ENCODE measurements at places on chromosomes 6 and 20.
A peak's percentile ranks its signal among the peaks of the same experiment; 100 is the strongest.

- DNase-seq, result no peak
Observed at GRCh38 chr6:151015101-151015700, 149.7 kb downstream of the MTHFD1L start.

DNA sequence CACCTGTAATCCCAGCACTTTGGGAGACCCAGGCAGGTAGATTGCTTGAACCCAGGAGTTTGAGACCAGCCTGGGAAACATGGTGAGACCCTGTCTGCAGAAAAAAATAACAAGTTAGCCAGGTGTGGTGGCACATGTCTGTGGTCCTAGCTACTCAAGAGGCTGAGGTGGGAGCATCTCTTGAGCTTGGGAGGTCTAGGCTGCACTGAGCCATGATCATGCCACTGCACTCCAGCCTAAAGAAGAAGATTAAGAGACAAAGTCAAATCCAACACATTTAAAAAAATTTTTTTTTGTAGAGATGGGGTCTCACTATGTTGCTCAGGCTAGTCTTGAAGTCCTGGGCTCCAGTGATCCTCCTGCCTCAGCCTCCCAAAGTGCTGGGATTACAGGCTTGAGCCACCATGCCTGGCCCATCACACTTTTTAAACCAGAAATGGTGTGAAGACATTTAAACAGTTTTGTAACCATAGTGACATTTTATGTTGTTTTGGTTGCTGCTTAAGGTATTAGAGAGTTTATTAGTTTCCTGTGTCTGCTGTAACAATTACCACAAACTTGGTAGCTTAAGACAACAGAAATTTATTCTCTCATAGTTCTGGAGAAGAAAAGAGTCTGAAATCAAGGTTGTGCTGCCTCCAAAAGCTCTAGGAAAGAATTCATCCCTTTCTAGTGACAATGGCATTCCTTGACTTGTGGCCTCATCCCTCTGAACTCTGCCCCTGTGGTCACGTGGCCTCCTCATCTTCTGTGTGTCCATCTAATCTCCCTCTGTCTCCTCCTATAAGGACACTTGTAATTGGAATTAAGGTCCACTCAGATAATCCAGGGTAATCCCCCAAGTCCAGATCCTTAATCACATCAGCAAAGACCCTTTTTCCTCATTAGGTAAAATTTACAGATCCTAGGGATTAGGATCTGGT, 104.6 kb upstream of the TNFAIP3 start:
- no peak for DNase-seq

- DNase-seq, result no peak
Observed at GRCh38 chr6:7313505-7314165, 636 bp upstream of the SSR1 start.

DNA sequence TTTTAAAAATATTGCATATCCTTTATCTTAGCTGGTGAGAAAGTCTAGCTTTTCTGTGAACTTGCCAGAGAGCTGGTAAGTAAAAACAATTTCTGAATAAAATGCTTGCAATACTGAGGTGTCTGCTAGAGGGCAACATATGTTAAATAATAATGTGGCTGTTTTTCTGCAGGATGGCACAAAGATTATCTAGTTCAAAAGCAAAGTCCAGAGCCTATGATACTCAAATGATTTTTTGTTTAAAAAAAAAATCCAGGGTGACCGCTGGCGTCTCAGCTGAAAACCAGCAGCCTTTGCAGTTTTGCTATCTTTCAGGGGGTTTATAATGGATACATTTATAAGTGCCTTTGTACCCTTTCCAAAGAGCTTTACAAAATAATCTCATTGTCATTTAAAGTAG, 194.9 kb downstream of the PHACTR1 start:
- DNase-seq, result no peak

DNA sequence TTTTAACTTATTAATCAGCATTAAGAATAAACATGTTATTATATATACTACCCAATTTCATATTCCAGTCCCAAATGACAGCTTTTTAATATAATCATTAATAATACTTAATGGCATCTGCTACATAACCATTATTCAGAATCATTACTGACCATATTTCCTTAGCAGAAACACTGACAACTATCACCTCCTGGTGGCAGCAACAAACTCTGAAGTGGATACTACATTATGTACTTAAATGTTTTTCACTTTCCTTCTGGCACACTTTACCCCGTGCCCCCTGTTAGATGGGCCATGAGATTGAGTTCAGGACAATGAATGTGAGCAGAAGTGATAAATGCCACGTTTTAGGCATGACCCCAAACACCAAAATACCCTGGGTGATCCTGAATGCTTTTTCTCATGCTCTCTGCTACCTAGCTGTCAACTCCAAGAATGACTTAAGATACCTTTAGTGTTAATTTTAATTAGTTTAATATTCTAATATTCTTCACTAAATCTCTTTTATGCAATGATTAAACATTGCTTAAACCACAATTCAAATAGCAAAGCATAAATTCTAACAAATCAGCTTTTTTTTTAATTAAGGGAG, 77.1 kb downstream of the LMBRD1 start:
- DNase-seq, result no peak

GRCh38 chr6:45518013-45518720, 140.4 kb upstream of the SUPT3H start:
- no peak for DNase-seq

- DNase-seq, result no peak
Observed at GRCh38 chr6:151325075-151326050, 66.0 kb downstream of the ZBTB2 start.

- peak; percentile 6 for DNase-seq
Observed at GRCh38 chr6:44133003-44133931, 5.9 kb downstream of the TMEM63B start.

GRCh38 chr20:20691477-20692235, 20.8 kb downstream of the RALGAPA2 start:
- DNase-seq, result no peak

GRCh38 chr6:119243657-119244056, 105.9 kb downstream of the MAN1A1 start:
- no peak for DNase-seq

DNA sequence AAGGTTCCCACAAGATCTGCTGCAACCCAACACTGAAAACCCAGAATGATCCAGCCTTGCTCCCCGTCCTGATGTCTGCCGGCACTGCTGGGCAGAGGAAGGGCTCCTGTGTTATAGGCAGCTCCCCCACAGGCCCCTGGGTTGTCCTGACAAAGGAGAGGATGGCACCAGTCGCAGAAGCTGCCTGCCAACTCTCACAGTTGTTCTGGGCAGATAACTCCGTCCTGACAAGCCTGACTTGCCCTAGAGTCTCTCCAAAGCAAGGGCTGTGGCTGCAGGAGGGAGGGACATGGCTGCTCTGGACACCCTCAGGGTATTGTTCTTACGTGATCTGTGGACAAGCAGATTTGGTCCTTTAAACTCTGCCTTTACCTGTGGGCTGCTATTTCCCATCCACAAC, 243.8 kb downstream of the CDH26 start:
- DNase-seq, result no peak

- DNase-seq, result no peak
Observed at GRCh38 chr6:129135451-129135850, 252.5 kb downstream of the LAMA2 start.

DNA sequence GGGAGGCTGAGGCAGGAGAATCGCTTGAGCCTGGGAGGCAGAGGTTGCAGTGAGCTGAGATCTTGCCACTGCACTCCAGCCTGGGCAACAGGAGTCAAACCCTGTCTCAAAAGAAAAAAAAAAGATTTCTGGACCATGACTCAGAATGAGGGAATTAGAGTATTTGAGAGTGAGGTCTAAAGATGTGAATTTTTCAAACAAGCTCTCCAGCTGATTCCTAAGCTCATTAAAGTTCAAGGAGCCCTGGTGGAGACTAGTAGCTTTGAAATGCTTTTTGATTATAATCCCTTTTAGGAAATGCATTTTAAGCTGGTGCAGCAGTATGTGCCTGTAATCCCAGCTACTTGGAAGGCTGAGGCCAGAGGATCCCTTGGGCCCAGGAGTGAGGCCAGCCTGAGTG, 21.8 kb upstream of the SRF start:
- no peak for DNase-seq

- DNase-seq, result no peak
Observed at GRCh38 chr20:62952373-62952967, at the start of gene SLC17A9. Gene SLC17A9, plus strand, starts transcription at chr20:62952709. Its CDS starts 122 bp downstream, at chr20:62952831.

- DNase-seq, result no peak
Observed at GRCh38 chr20:44455126-44455525, 20.5 kb upstream of the TTPAL start.

DNA sequence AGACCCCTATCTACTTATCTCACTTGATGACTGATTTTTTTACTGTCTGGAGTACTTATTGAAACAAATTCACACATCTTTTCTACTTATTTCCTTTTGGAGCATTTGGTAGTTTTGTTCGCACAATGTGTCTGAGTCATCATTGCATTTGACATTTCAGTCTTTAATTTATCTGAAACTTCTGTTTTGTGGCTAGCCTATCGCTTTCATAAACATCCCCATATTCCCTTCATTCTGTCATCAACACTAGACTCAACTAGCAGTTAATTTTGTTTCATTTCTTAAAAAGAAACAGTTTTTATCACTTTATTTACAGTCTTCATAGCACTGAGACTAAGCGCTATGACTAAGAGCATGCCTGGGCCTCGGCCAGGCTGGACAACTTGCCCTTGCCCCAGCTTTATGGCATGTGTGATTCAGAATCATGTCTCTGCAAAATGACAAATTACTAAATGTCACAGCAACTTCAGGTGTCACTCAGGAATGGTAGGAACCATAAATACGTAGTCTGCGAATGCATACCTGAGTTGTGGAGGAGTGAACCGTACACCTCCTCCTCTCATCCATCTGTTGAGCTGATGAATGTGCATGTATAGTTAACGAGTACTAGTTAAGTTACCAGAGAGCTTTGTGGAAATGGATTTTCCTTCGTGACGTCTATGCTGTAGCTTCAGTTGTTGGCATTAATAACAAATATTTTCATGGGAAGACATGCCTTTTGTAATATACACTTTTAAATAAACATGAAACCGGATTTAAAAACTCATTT, 16.2 kb downstream of the L3MBTL3 start:
- no peak for DNase-seq

DNA sequence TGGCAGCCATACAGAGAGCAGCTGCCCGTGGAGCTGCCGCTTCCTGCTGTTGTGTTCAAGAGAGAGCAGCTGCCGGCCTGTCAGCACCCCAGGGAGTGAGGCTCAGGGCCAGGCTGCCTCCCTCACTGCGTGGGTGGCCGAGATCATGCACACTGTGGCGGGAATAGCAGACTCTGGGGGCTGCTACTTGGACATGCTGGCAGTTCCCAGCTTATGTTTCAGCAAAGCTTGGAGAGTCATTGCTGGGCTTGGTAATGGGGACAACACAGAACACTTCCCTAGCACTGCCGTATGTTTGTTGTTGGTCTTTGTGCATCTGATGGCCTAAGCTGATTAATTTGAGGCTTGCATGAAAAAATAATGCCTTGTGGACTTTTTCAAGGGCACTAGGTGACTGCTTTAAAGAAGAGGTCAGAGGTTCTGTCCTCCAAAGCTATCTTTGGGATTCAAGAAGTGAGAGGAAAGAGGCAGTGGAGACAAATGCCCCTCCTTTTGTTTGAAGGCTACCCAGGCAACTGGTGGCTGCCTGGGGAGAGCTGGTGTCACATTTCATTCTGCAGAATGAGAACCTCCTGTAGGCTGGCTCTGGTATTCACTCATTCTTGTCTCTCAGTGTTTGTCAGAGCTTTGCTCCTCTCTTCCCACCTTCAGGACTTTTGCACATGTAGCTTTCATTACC, 18.8 kb downstream of the MRAP2 start:
- peak; percentile 82 for DNase-seq

DNA sequence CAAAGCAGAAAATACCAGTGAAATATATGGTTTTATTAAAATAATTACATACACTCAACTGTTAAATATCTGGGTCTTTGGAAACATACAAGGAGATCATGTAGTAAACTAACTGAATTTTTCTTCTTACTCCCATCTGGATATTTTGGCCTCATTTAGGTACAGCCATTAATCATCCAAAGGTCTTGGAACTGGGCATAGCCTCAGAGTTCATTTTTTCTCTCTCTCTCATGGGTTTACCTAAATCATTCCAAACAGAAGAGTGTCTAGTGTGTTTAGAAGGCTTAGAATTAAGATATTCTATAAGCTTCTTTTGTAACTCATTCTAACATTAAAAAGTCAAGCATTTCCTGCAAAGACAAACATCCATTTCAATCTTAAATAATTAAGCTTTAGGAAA, 79.4 kb downstream of the HMGCLL1 start:
- no peak for DNase-seq

DNA sequence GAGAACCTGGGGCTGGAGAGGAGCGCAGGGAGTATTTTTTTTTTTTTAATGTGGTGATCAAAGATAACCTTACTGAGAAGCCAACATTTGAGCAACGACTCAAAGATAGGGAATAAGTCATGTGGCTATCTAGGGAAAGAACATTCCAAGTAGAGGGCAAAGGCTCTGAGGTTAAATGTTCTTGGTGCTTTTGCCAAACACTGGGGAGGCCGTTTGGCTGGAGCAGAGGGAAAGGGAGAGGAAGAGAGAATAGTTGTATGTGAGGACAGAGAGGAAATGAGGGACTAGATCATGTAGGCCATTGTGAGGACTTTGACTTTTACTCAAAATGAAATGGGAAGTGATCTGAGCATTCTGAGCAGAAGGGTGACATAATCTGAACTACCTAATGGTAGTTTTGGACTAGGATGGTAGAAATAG, 27.8 kb downstream of the ACSS2 start:
- DNase-seq, result no peak

GRCh38 chr6:6793388-6794250, 205.1 kb downstream of the LY86 start:
- no peak for DNase-seq

DNA sequence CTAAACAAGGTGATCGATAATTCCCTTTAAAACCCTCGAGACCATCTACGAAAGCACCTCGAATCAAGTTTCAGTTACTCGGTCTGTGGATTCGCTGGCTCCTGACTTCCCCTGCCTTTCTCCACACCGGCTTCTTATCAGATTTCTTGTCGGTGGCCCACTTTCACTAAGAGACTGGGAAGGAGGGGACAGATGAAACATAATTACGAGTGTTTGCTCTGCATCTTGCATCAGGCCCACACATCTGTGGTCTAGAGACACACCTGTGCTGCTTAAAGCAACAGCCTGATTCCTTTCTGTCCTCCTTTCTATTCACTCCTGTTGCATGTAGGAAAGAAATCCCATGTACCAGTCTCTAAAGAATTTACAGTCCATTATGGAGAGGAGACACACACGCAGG, 37.7 kb downstream of the INSM1 start:
- no peak for DNase-seq

- no peak for DNase-seq
Observed at GRCh38 chr20:61798632-61799031, 267.0 kb downstream of the TAF4 start.

GRCh38 chr6:126967296-126968005, 151.0 kb upstream of the RSPO3 start:
- no peak for DNase-seq

GRCh38 chr20:56359212-56360132, 698 bp downstream of the FAM210B start:
- DNase-seq, result no peak

DNA sequence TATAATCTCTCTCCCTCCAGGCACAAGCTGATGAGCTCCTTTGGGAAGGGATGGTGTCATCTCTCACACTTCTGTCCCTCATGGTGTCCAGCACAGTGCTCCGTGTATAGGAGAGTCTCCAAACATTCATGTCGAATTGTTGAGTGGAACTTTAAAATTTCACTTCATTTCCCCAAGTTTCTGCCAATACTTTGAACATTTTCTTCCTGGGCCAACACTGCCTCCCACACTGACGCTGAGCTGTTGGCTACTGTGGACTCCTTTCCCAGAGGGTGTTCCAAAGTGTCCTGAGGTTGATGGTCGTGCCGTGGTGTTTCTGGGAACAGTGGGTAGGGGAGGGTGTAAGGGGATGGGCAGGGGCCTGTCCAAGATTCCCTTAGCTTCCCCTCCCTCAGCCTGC, 122.7 kb downstream of the TIAM2 start:
- DNase-seq, result no peak
